T-helper 17 cell (primary cell): ENCODE measurements at places on chromosomes 5 and 9.

DNA sequence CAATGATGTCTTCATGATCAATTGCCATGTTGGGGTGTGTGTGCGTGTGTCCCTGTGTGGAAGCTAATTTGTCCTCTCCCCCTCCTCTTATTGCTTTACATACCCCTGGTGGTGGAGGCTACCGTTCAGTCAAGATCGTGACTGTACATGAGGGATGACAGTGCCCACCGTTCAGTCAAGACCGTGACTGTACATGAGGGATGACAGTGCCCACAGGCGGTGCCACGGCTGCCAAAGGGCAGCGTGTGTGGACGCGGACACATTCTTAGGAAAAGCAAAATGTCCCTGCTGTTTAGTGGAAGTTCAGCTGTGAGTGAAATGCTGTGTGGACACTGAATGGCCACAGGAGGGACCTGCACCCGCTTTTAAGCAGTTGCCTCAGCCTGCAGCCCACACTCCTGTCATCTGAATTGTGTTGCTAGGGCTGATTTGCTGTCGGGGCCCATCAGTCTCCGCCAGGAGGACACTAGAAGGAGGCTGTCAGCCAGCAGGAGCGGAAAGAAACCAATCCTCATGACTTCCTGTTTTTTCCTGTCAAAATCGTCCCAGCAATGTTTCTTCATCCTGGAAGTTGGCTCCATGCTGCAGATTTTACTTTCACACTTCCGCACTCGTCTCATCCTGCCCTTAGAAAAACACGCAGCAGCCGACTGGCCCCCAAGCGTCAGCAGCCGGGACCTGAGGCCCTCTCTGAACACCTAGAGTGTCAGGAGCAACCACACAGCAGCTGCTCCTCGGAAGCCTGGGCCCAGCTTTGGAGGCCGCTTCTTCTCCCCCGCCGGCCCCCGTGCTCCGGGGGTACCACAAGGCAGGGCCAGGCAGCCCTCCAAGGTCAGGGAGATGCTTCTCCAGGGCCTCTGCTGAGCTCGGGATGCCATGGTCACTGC lies 9.1 kb downstream of the OR2V1 start:
- DNase-seq, result no peak

DNA sequence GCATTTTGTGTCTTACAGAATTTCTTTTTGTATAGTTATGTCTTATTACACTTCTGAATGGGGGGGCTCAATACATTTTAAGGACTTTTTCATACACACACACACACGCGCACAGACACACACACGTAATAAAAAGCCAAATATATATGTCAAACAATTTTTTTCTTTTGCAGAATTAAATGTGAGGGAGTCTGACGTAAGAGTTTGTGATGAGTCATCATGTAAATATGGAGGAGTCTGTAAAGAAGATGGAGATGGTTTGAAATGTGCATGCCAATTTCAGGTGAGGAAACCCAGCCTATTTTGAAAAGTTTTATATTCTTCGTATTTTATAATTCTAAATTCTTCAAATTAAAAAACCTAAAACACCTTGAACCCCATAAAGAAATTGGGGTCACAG lies 25.6 kb downstream of the TMEFF1 start:
- no peak for DNase-seq

GRCh38 chr9:7982907-7983306 lies 183.3 kb upstream of the DMAC1 start:
- DNase-seq, result no peak

- DNase-seq, result no peak
These were observed 116.1 kb downstream of the GIN1 start for GRCh38 chr5:103003872-103004271.

GRCh38 chr5:88671505-88672499 lies 211.2 kb downstream of the MEF2C start:
- no peak for DNase-seq

- DNase-seq, result no peak
These were observed 62.5 kb downstream of the IPO11 start for GRCh38 chr5:62475072-62475471.

GRCh38 chr5:380701-381309 lies 59.3 kb downstream of the AHRR start:
- no peak for DNase-seq

- no peak for DNase-seq
These were observed 72.7 kb downstream of the CAST start for GRCh38 chr5:96734871-96735325.

GRCh38 chr9:96033896-96034295 lies 158.4 kb downstream of the ERCC6L2 start:
- DNase-seq, result no peak

GRCh38 chr5:179720222-179720621 lies 12.4 kb upstream of the MAML1 start:
- DNase-seq, result no peak

GRCh38 chr5:132491368-132492364 lies 1.1 kb upstream of the IRF1 start:
- DNase-seq, result peak; percentile 24

DNA sequence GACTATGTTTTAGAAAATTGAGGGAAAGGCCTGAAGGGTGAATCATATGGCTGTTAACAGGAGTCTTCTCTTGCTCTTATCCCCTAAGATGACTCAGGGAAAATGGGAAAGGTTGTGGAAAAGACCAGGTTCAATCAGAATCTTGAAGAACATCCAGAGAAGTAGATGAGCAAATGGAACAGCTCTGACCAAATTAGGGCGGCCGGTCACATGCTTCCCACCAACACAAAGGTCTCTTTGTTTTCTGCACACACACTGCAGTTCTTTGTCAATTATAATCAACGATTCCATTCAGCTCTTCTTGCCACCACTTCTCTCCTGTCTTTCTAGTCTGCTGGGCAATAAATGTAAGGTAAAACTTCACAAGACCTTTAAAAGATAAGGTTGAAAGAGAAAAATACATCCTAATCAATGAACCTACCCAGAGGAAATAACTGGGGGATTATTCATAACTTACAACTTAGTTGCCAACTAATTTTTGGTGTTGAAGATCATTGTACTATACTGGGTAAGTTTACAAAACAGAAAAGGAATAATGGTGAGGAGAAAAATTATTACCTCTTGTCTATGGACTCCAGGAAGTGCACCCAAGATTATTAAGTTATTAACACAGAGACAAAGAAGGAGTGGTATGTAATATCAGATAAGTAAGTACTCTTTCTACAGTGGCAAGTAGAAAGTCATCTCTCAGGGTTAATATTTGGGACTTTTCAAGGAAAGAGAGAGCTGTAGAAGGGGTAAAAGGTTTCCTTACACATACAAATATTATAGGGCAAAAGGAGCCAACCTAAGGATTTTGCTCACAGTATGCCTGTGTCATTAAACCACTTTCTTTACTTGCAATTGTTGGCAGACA lies 441.9 kb upstream of the PIK3R1 start:
- DNase-seq, result no peak

DNA sequence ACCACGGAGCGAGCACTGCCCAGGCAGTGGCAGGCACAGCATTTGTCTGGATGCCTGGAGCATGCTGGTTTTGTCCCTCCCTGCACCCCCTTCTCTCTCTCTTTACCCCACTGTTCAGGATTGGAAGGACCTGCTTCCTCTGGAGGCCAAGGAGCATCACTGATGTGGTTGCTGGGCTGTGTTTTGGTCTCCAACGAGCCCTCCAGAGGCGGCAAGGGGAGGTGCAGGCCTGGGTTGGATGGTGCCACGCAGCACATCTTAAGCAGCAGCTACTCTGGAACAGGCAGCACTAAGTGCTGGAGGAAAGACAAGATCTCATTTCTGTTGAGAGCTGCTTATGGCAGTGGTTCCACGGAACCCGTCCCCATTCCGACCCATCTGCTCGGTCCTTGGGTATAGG lies 139.6 kb downstream of the CMYA5 start:
- DNase-seq, result no peak

GRCh38 chr9:93287189-93287552 lies 103.2 kb downstream of the WNK2 start:
- no peak for DNase-seq

DNA sequence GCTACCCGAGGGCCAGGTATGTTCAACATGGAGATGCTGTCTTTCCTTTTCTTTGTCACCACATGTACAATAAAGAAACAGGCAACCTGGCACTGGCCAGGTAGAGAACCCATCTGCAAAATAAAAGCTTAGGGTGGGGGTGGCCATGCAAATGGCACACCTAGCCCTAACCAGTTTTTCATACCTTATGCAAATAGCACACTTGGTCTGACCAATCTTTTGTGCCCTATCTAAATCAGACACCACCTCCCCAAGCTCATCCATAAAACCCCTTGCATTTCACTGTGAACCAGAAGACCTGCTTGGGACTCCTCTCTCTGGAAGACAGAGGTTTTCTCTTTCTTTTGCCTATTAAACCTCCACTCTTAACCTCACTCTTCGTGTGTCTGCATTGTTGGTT lies 33.9 kb downstream of the JAKMIP2 start:
- DNase-seq, result no peak

- DNase-seq, result no peak
These were observed 73.9 kb downstream of the PBX3 start for GRCh38 chr9:125821078-125821477.

DNA sequence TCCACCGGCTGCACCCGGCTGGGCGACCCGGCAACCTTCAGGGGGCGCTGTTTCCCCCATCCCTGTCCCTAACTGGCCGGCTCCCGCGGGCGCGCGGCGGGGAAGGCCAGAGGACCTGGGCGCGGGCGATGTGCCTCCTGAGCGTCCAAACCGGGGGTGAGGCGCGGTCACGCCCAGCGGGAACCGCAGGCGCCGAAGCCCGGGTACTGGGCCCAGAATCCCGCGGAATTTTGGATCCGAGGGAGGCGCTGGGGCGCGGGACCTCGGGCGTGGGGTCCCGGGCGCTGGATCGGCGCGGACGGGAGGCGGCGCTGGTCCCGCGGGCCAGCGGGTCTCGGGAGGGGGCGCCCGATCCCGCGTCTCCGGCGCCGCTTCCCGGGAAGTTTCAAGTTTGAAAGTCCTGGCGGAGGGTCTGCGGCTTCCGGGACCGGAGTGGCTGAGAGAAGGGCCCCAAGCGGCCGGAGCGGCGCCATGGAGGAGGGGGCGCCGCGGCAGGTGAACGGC lies at the start of gene PKN3:
PKN3 (plus strand) TSS at position 59 of the 504 bp plus-strand sequence; CDS start at position 472, 413 bp downstream.
- peak; percentile 87 for DNase-seq

DNA sequence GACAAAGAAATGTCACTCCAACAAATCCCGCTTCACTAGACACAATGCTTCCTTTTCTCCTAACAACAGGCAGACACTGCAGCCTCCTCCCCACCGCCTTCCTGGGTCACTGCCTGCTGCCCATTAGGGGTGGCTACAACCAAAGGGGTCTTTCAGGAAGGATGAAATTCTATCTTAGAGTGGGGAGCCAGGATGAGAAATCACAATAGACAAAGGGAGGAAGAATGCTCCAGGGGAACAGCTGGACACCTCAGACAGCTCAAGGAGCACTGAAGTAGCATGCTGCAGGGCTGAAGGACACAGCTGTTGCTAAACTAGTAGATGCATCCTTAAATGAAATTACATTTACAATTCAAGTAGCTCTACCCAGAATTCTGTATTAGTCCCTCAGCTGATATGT lies 54.2 kb downstream of the PRELID2 start:
- no peak for DNase-seq

GRCh38 chr9:96523374-96523773 lies 73.4 kb downstream of the HABP4 start:
- DNase-seq, result no peak

GRCh38 chr5:167993771-167994170 lies 297.7 kb upstream of the WWC1 start:
- no peak for DNase-seq

DNA sequence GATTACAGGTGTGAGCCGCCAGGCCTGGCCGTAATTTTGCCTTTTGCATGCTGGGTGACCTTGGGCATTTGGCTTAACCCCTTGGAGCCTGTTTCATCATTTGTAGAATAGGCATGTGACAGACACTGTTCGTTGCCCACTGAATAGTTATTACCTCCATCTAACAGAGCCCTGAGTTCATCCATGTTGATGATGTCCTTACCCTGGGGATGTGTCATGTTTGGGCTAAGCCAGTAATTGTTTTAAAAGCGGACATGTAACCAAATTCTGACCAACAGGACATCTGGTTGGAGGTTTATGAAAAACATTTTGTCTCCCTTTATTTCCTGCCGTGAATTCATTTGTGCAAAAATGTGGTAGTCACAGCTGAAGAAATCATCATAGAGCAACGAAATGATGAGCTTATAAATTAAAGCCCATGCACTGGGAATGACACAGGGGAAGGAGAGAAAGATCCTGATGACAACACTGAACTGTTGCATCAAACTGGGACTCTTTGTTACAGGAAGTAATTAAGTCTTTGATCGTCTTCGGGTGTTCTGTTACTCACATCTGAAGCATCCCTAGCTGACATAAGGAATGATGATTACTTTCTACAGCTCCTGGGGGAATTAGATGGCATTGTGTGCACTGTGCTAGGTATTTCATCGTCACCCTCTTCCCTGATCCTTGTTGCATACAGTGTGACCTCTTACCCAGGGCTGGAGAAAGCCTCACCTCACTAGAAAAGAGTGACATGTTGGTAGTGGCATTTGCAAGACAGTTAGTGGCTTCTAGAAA lies 117.8 kb downstream of the FGF18 start:
- DNase-seq, result no peak

GRCh38 chr5:176590035-176590717 lies 19.8 kb downstream of the GPRIN1 start:
- DNase-seq, result no peak

DNA sequence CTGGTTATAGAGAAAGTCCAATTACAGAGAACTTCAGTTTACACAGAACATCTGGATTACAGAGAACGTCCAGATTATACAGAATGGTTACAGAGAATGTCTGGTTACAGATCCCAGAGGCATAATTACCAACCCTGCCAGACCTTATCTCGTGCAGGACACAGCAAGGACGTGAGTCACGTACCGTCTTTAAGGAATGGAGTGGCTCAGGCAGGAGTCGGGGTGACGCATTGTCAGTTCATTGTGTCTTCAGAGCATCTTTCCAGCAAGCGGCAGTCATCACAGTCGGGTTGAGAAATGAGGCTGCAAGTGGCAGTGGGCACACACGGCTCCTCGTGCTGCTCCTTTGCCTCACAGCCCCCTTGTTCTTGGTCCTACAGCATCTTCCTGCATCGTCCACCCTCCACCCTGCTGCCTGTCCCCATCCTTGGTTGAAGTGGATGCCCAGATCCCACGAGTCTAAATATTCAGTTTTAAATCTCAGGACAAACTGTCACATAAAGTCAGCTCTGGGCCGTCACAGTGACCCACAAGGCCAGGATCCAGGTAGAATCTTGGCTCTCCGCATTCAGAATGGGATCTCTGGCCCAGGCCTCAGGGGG lies 30.0 kb upstream of the SLC6A19 start:
- DNase-seq, result no peak

- DNase-seq, result no peak
These were observed 543.1 kb downstream of the CETN3 start for GRCh38 chr5:89866410-89866809.

GRCh38 chr5:175867587-175868347 lies 3.6 kb upstream of the CPLX2 start:
- DNase-seq, result no peak

GRCh38 chr9:129458663-129459546 lies 162.0 kb downstream of the C9orf50 start:
- peak; percentile 30 for DNase-seq

- DNase-seq, result no peak
These were observed 235.2 kb downstream of the PLK2 start for GRCh38 chr5:58224661-58225060.

GRCh38 chr5:111958851-111959250 lies 201.9 kb upstream of the NREP start:
- no peak for DNase-seq

- DNase-seq, result no peak
These were observed 36.4 kb downstream of the MTMR12 start for GRCh38 chr5:32276173-32276853.
